Activated naive CD8-positive, alpha-beta T cell treated with anti-CD3 and anti-CD28 coated beads, Interleukin-2, amount 10 ng/mL, durations not matched to agents 7 days and 5 days (primary cell): ENCODE measurements at places on chromosomes 1 and 21. TPM values are rescaled to one million over a fixed set of nuclear protein-coding genes. Genes with fewer than 3 reads are reported as not detected.

The KRTAP10-7 gene
- not detected for total RNA-seq

The FAM163A gene
- not detected for total RNA-seq

The DRAM2 gene
- total RNA-seq, result 37.1 TPM

The FASLG gene
- total RNA-seq, result 4.6 TPM

The PLXNA2 gene
- total RNA-seq, result 2.0 TPM

The FALEC gene
- 0.58 TPM for total RNA-seq

The ETV3L gene
- total RNA-seq, result not detected

The DISC1 gene
- 11.2 TPM for total RNA-seq

The HSD3B1 gene
- not detected for total RNA-seq

The GJB5 gene
- not detected for total RNA-seq

The TNFRSF4 gene
- 2.4 TPM for total RNA-seq

The ANGPTL1 gene
- total RNA-seq, result not detected

The TMOD4 gene
- total RNA-seq, result 1.2 TPM

The CNIH4 gene
- 42.3 TPM for total RNA-seq

The LCE2A gene
- not detected for total RNA-seq

The TRAF3IP3 gene
- 403 TPM for total RNA-seq

The CD34 gene
- total RNA-seq, result not detected

The COL11A1 gene
- not detected for total RNA-seq

The ADAR gene
- total RNA-seq, result 325 TPM

The ASCL5 gene
- total RNA-seq, result not detected

The TNFSF4 gene
- 4.0 TPM for total RNA-seq

The KCNK2 gene
- not detected for total RNA-seq

The S100B gene
- 15.8 TPM for total RNA-seq

The TMCC2 gene
- 3.4 TPM for total RNA-seq

The FLG2 gene
- total RNA-seq, result not detected

The KCND3 gene
- not detected for total RNA-seq

The TAS1R1 gene
- total RNA-seq, result not detected

The CFAP141 gene
- total RNA-seq, result not detected

The PHGDH gene
- 156 TPM for total RNA-seq

The DUSP23 gene
- total RNA-seq, result 20.1 TPM

The PCBP3 gene
- total RNA-seq, result 1.2 TPM

The NEK2 gene
- 32.7 TPM for total RNA-seq

The TAS1R3 gene
- 1.3 TPM for total RNA-seq

The UTP11 gene
- 27.5 TPM for total RNA-seq

The HLCS gene
- total RNA-seq, result 17.4 TPM

The C8A gene
- not detected for total RNA-seq

The PLPPR5 gene
- not detected for total RNA-seq

The TDRD5 gene
- not detected for total RNA-seq

The EVA1B gene
- 14.1 TPM for total RNA-seq

The SLC1A7 gene
- not detected for total RNA-seq

The SYT11 gene
- 15.1 TPM for total RNA-seq

The TACSTD2 gene
- not detected for total RNA-seq

The NCAM2 gene
- not detected for total RNA-seq

The MROH7 gene
- not detected for total RNA-seq

The ATP1B1 gene
- 12.2 TPM for total RNA-seq

The FHAD1 gene
- total RNA-seq, result 0.34 TPM

The SPRR3 gene
- total RNA-seq, result not detected

The HSD11B1 gene
- total RNA-seq, result not detected

The FCRL1 gene
- not detected for total RNA-seq

The EXO5 gene
- 19.4 TPM for total RNA-seq

The GLIS1 gene
- not detected for total RNA-seq

The VWA1 gene
- 0.85 TPM for total RNA-seq

The CDKN2C gene
- total RNA-seq, result 52.5 TPM

The UBE2U gene
- not detected for total RNA-seq

The S100A16 gene
- not detected for total RNA-seq

The CACNA1S gene
- not detected for total RNA-seq

The NUDT17 gene
- total RNA-seq, result 2.9 TPM
